Fibroblast of gingiva (primary cell): ENCODE measurements at places on chromosomes 1 and 21.
A peak's percentile ranks its signal among the peaks of the same experiment; 100 is the strongest.

DNA sequence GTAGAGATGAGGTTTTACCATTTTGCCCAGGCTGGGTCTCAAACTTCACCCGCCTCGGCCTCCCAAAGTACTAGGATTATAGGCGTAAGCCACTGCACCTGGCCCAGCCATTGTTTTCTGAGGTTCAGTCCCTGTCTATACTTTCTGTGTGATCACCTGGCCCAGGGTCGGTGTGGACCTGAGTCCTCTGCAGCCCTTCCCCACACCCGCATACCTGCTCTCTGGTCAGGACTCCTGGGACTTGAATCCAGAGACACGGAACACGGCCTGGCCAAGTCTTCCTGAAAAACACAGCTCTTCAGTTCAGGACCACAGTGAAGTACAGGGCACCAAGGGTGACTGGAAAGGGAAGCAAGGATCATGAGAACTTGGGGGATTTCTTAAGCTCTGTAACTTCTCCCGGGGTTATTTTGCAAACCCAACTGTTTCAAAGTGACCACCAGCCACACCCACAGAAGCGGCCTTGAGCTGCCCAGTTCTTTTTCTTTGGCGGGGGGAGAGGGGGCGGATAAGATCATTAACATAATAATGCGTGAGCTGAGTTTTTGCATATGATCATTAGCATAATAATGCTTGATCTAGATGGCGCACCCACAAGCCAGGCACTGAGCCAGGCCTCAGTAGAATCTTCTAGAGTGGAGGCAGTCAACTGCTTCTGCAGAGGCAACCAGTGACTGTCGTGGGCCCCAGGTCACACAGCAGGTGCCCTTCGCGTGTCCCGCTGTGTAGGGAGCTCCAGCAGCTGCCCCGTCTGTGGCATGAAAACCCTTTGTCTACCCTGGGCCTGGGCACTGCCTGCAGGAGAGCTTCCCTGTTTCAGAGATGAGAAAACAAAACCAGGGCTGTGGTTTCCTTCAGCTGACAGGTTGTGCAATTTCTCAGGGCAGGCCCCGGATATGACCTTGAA, 1.7 kb upstream of the NADK start:
- peak; percentile 69 for DNase-seq

- DNase-seq, result no peak
Observed at GRCh38 chr21:38476385-38476784, 21.9 kb downstream of the ERG start.

DNA sequence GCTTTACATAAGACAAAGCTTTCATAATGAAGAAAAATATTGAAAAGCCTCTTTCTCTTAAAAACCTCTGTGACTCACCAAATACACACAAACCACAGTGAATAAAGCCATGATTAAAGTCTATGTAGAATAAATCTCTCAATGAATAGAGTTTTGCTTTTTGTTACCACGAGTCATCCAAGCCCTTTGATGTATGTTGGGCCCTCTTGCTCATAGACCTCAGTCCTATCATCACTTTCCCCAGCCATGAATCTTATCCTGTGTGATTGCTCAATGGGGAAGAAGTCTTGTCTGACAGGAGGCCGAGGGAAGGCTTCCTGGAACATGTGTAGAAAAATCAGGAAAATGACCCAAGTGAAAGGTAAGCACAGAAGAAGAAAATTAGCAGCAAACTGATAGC, 60.8 kb downstream of the NGF start:
- DNase-seq, result no peak

DNA sequence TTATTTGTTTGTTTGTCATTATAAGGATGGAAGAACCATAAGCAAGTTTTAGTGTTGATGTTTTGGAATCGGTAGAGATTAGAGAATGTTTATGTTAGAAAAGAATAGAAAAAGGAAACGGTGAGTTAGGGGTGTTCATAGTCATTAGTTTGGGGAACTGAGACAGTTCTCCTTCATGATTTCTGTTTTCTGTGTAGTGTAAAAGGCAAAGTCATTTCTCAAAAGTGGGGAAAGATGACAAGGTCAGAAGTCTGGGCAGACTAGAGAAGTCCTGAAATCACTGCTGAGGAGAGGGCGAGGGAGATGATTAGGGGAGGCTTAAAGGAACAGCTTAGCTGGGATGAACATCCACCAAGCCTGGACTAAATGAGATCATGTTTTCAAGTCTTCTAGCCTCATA, 498.9 kb downstream of the TTLL7 start:
- DNase-seq, result no peak

- peak; percentile 94 for DNase-seq
Observed at GRCh38 chr1:223700942-223701637, 11.2 kb upstream of the CAPN2 start.

DNA sequence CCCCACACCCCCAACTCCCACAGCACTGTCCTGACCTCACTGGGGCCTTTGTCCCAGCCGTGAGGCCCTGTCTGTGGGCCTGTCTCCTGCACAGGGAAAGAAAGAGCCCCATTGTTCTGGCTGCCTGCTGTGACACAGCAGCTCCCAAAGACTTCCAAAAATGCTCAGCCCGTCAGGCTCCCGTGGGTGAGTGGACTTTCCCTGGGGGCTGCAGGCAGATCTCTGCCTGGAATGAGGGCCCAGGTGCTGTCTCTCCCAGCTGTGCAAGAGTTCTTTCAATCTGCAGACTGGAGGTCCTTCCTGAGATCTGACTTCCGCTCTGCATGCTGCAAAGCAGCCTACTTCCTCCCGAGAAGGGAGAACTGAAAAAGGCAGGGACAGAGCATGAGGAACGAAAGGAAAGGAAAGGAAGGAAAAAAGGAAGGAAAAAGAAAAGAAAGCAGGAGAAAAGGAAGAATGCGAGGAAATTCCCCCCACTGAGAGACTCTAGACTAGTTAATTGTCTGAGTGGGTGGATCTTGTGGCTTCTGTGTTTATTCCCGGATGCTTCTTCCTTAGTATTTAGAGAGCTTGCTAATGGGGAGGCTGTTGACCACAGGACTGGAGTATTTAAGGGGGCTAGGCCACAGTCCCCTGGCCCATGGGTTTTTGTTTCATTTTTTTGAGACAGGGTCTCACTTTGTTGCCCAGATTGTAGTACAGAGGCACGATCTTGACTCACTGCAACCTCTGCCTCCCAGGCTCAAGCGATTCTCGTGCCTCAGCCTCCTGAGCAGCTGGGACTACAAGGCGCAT, 15.0 kb downstream of the NES start:
- DNase-seq, result no peak

- no peak for DNase-seq
Observed at GRCh38 chr1:81731989-81732388, 68.7 kb upstream of the ADGRL2 start.

DNA sequence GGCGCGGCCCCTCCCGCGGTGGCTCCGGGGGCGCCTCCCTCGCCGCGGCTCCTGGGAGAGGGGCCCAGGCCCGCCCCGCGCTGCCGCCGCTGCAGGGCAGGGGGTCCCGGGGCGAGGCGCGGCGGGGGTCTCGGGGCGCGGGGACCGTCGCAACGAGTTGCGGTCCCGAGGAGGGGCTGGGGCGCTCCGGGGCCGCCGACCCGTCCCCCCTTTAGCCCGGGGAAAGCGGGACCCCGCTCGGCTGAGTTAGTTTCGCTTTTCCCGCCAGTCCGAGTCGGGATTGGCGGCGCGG, 493 bp downstream of the SPSB1 start:
- no peak for DNase-seq

DNA sequence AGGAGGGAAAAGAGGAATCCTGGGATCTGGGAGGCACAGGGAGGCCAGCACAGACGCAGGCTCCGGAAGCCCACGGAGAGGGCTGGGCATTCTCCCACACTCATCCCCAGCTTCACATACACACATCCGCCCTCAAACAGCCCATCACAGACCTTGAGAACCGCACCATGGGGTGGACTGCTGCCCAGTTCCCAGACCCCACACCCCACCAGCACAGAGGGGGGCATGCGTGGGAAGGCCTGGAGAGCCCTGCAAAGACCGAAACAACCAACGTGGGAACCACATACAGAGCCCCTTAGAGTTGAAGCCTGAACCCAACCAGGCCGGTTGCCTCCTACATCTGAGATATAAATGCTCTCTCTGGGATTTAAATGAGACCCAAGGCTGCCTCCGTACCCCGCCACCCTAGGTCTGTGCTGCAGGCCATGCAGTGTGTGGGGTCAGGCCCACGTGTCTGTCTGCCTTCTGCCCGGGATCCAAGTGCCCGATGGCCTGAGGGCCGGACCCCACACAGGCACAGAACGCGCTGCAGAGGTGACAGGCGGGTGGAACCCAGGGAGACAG, 126.2 kb upstream of the COL6A1 start:
- DNase-seq, result no peak

DNA sequence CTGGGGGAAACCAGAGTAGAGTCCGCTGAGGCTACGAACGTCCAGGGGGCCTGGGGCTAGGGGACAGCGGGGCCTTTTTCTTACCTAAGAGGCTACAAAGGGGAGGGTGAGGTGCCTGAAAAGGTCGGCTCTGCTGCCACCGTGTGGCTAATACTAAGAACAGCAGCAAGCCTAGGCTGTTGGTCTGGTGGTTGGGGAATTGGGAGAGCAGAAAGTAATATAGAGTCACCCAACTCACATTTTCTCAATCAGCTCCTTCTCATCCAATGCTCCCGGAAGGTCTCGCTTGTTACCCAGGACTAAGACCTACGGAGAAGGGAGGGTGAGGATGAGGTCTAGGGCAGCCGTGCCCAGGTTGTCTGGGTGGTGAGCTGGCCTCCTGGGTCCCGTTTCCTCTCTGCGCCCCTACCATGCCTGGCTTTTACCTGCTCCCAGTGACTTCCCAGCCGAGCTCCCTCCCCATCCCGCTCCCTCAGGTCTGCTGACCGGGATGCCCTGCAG, 9.3 kb downstream of the ARL8A start:
- DNase-seq, result peak; percentile 53

- DNase-seq, result no peak
Observed at GRCh38 chr1:6867729-6868659, 82.7 kb downstream of the CAMTA1 start.

GRCh38 chr1:183673605-183674323, 20.6 kb upstream of the APOBEC4 start:
- DNase-seq, result no peak

DNA sequence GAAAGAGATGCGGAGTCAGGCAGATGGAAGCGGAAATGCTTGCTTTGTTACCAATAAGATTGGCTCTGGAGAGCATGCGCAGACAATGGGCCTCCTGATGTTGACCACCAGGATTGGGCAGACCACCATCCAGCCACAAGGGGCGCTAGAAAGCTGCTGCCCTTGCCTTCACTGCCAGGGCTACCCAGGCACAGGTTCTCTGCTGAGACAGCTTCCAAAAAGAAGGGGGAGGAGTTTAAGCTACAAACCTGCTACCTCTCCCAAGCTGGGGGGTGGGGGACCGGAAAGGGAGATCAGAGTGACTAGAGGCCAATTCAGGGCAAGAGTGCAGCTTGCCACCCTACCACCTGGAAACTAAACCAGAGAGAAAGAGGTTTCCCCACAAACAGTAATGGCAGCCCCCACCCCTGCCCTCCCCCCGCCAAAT, 369.7 kb downstream of the RRAGC start:
- DNase-seq, result no peak

GRCh38 chr1:67855961-67856360, 22.7 kb upstream of the GNG12 start:
- peak; percentile 12 for DNase-seq

GRCh38 chr21:45615145-45615711, 28.3 kb upstream of the PCBP3 start:
- no peak for DNase-seq
